ENCODE measurements at places on chromosomes 7 and 10.

- no peak for DNase-seq
These were observed 588.8 kb downstream of the INHBA start for GRCh38 chr7:41114131-41114530.

DNA sequence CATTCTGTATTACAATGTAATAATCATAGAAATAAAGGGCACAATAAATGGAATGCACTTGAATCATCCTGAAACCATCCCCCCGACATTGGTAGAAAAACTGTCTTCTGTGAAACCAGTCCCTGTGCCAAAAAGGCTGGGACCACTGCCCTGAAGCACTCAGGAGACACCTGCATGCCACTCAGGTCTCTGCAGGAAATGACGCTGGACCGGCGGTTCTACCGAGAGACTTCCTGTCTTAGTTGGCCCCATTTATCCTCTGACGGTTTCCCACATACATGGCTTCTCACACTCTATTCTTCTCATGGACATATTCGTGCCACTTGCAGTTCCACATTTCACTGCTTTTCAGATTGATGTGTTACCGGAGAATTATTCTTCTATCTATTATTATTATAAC lies 617.5 kb downstream of the SDK1 start:
- no peak for DNase-seq

GRCh38 chr10:9913876-9914514 lies 1103.7 kb upstream of the CELF2 start:
- DNase-seq: no peak

- DNase-seq: no peak
These were observed 21.8 kb upstream of the SMNDC1 start for GRCh38 chr10:110326351-110327032.

DNA sequence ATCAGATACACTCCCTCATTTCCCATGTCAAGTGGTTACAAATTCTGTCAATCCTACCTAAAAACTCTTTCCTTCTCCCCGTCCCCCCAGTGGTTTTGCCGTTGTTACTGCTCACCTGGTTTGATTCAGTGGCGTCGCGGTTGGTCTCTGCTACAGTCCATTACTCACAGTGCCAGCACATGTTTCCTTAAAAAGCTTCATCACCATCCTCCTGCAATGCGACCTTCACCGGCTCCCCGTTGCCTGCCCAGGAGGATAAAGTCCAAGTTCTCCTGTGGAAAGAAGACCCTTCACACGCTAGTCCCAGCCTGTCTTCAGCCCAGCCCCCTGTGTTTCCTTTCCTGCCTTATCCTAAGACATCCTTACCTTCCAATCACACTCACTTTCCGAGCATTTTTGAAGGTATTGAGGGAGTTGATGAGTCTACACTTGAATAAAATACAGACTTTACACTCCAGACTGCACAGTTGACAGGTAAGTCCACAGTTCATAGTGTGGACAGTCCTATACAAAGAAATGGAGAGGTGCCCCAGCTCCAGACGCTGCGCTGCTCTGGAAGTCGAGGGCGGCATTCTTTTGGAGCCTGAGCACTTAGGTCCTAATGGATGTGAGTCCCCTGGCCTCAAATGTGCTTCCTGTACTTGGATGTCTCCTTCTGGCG lies 3.4 kb upstream of the LARP4B start:
- no peak for DNase-seq

GRCh38 chr7:159198016-159198724 lies 53.5 kb upstream of the VIPR2 start:
- no peak for DNase-seq

GRCh38 chr7:129308047-129308446 lies 83.2 kb downstream of the AHCYL2 start:
- DNase-seq: no peak

DNA sequence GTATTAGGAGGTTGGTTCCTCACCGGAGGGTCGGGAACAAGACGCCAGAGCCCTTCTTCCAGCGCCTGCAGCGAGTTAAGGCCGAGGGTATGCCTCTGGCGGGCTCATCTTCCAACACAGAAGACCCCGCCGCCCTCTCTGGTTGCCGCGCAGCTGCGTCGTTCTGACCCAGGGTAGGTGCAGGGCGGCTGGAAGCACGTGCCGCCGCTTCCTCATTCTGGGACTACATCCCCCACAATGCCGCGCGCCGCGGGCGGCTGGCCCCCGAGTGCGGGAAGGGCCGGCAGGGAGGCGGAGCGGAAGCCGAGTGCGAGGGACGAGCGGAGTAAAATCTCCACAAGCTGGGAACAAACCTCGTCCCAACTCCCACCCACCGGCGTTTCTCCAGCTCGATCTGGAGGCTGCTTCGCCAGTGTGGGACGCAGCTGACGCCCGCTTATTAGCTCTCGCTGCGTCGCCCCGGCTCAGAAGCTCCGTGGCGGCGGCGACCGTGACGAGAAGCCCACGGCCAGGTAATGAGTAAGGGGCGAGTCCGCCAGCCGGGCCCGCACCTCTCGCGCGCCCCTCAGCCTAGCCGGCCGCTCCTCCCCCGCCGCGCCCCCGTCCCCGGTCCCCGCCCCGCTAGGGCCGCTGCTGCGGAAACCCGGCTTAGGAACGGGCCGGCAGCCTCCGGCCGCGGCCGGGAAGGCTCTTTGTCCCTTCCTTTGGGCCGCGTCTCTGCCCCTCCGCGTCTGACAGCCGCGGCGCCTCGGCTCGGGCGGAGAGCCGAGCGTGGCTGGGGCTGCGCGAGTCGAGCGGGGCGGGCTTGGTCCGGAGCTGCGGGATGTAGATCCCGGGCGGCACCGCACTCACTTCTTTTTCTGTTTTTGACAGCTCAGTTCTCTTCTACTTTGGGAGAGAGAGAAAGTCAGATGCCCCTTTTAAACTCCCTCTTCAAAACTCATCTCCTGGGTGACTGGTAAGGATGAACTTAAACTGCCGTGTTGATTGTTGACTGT lies at the start of gene CCDC126:
TSS of gene CCDC126 (plus strand) at position 289 of the 998 bp plus-strand sequence. CDS start 13,934 bp downstream, outside the sequence.
- peak; percentile 61 for DNase-seq

DNA sequence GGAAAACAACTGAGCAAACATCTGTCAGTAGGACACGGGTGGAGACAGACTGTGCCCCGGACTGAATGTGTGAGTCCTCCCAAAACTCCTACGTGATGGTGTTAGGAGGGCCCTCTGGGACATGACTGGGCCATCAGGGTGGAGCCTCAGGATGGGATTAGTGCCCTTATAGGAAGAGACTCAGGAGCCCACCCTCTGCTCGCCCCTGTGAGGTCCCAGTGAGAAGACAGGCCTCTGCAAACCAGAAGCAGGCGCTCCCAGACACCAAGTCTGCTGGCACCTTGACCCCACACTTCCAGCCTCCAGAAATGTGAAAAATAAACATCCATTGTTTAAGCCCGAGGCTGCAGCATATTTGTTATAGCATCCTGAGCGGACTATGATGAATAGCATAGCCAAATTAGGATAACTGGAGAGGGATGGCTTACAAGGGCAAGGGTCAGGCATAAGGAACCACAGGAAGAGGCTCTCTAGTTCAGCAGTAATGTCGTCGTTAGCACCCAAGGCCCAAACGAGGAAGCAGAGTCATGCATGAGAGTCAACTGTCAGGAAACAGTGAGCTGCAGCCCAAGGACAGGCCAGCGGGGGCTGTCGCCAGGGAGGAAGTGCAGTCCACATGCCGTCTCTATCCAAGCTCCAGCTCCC lies 50.6 kb downstream of the PTPRN2 start:
- no peak for DNase-seq

DNA sequence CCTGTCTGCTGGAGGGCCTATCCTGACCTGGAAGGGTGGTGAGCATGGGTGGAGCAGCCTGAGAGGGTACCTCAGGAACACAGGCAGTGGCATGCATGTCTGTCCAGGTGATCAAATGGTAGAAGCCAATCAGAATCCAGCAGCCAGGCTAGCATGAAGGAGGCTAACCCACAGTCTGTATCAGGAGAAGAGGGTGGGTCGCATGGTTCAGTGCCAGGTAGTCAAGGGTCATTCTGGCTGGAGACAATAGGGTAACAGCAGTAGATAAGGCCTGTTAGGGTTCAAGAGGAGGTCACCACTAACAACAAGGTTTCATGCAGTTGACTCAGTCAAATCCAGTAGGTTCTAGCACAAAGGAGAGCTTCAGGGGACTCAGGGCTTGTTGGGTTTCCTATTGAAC lies 10.4 kb downstream of the ALDH18A1 start:
- no peak for DNase-seq

GRCh38 chr7:30791114-30791513 lies 19.9 kb downstream of the MINDY4 start:
- no peak for DNase-seq

DNA sequence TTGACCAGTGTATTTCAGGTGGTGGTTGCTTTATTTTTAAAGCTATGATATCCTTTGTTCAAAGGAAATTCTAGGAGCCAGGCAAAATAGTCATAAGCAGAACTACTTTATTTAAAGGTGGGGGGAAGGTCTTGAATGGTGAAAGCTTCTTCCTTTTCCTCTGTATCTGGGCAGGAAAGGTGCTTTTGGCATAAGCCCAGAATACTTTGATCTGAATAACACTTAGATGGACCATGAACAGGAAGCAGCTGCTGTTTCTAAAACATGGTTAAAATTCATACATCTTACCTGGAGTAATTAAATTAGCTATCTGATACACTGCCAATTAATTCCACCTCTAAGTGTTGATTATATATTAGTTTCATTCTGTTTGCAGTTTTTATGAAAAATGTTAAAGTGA lies 13.3 kb downstream of the ZNF804B start:
- no peak for DNase-seq

- DNase-seq: no peak
These were observed 35.2 kb upstream of the RET start for GRCh38 chr10:43041422-43042342.

GRCh38 chr7:6279341-6279740 lies 6.9 kb upstream of the CYTH3 start:
- no peak for DNase-seq

DNA sequence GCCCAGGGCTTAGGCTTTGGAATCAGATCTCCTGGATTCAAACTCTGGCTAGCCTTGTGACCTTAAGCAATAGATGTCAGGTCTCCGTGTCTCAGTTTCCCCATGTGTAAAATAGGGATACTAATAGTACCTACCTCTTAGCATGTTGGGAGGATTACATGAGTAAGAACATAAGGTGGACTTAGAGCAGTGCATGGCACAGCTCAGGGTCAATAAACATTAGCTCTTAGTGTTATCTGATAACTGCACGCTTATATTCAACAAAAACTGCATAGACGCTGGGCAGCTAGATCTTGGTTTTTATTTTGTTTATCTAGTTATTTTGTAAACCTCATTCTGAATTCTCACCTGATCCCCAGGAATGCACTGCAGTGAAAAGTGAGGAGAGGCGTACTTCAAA lies 17.2 kb downstream of the TBXAS1 start:
- DNase-seq: no peak

- DNase-seq: no peak
These were observed 235.5 kb downstream of the ZEB1 start for GRCh38 chr10:31554556-31554955.

DNA sequence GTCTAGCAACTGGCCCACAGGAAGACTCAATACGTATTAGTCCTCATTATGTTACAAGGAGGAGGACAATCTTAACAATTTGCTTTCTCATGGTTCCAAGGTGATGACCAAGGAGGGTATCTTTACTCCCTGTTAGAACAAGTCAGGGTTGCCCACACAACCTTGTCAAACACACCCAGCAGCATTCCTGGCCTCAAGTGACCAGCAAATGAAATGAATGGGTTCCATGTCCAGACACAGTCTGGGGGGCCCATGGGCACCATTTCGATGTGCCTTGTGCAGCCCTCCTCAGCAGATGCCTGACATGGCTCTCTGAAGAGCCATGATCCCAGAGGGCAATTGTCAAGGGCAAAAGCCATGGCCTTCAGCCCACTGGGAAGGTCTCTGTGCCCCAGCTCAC lies 40.8 kb downstream of the ANXA8 start:
- DNase-seq: no peak

- no peak for DNase-seq
These were observed 173.2 kb downstream of the RTKN2 start for GRCh38 chr10:62095181-62096122.

DNA sequence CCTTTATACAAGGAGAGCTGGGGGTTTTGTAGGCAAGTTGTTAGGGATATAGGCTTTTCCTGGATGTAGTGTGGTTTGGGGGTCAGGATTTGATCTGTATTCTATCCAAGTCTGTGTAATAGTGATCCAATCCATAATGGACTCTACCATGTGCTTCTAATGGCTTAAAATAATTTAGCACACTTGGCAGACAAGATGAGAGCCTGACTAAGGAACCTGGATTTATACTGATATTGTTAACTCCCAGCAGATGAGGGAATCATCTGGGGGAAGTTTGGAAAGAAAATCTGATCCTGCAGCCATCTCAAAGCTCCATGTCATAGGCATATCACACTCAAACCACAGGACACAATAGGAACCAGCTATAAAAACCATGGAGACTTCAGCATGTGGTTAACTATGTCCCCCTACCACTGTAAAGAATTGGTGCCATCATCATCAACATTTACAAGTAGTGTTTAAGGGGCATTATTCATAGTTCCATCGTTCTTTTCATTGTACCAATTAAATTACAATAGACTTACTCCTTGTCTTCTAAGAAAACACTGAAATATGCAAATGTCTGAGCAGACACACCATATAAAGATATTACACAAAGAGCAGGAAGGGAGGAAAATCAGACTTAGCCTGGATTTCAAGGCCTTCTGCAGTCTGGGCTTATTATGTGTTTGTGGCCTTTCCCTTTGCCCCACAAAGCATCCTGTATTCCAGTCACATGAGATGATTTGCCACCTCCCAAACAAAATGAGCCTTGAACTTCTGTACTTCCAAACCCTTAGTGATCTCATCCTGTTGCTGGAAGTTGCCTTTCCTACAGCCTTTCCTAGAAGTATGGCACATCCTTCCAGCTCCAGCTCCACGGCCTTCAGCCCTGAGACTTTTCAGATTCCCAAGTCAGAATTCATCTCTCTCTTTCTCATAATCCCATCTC lies 22.5 kb upstream of the HPS1 start:
- no peak for DNase-seq

All from activated naive CD4-positive, alpha-beta T cell (primary cell).